ENCODE measurements at places on chromosomes 6 and 20.

DNA sequence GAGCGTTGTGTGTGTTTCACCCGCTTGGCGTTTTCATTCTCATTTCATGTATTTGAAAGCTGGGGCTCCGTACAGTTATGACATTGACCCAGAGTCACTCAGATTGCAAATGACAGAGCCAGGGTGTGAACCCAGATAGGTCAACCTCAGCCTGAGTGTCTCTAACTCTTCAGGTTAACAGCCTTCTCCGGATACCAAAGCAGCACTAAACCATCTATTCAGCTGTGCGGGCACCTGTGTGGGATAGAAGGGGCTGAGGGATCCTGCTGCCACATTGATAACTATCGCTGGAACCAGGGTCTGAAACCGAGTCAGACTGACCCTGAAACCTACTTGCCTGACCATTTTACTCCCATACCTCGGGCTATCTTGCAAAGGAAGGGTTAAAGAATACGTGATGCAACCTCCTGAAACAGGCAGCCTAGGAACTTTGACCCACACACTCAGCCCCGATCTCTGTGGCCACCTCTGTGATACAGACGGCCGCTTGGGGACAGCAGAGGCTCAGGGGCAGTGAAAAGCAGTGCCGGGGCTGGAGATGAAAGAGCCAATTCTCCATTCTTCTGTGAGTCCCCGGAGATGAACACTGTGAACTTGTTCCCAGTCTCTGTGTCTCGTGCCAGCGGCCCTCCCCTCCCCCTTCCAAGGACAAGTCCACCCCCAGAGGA, 233.5 kb upstream of the QKI start:
- no peak for DNase-seq

- no peak for DNase-seq
Measured at GRCh38 chr6:129239825-129240491, 357.0 kb downstream of the LAMA2 start.

DNA sequence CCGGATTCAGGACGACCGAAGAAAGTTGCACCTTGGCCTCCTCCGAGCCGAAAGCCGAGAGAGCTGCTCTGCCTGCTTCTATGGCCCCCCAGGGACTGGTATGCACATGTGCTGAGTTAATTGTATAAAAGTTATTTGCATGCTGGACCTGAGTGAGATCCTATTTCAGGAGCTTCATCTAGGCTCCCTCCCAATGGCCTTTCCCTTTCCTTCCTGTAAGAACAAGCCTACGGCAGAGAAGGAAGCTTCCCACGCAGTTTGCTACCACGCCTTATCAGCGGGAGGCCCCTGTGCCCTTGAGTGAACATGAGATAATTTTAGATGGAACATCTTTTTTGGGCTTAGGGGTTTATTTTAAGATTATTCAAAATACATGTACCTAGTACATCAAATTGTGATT, 65.9 kb downstream of the RIN2 start:
- DNase-seq, result no peak

DNA sequence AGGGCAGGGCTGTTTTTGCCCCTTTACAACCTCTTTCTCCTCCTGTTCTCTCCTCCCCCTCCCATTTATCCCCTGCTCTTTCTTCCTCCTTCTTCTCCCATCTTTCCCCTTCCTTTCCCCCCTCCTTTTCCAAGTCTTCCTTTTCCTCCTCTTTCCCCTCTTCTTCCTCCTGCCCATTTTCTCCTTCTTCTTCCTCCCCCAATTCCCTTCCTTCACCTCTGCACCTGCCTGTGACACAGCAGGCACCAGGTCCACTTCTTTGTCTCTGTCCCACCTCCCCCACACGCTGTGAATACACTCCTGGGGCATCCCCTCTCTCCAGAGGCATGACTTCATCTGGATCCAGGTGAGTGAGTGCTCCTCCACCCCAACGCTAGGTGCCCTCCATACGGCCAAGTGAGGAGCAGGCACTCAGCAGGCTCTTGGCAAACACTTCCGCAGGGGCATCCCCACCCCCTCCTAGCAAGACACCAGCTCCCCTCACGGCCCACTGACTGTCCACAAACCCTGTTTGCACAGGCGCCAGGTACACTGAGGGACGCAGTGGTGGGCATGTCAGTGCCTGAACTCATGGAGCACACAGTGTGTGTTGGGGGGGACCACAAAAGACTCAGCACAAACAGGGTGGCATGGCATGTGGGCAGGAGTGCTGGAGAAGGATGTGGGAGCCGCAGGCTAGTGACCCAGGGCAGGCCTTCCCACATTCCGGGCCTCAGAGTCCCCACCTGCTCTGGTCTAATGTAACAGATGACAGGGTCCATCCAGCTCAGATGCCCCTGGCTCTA, 10.7 kb upstream of the TLDC2 start:
- DNase-seq, result no peak

DNA sequence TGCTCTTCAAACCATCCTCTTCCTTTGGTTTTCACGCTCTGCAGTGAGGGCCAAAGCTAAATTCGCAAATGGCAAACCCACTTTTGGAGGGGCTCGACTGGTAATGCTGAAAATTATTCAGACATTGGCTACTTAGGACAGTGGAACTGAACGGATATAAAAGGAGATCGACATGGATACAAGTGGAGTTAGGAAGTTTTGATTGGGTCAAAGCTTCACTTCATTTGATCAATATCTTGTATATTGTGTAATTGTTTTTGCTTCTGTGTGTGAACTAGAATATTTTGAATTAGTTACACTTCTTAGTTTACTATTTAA, 1.2 kb downstream of the FAM8A1 start:
- DNase-seq, result no peak

GRCh38 chr6:28383235-28384142, 16.1 kb downstream of the ZSCAN12 start:
- no peak for DNase-seq

DNA sequence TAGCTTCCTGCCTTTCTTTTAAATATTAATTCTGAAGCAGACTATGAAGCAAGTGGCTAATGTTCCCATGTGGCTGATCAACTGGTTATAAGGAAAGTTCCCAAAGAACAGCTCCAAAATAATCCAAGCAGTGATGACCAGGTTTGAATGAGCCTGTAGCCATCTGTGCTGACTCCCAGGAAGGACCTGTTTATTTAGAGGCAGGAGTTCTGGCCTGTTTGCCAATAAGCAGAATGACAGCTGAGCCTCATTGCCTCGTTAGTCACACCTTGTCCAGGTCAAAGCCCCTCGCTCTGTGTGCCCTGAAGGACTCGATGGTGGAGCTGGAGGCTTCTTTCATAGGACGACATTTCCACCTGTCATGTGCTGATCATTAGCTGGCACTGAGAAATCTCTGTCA, 97.4 kb downstream of the TMEM170B start:
- no peak for DNase-seq

- no peak for DNase-seq
Measured at GRCh38 chr6:25202504-25202903, 76.7 kb upstream of the CARMIL1 start.

DNA sequence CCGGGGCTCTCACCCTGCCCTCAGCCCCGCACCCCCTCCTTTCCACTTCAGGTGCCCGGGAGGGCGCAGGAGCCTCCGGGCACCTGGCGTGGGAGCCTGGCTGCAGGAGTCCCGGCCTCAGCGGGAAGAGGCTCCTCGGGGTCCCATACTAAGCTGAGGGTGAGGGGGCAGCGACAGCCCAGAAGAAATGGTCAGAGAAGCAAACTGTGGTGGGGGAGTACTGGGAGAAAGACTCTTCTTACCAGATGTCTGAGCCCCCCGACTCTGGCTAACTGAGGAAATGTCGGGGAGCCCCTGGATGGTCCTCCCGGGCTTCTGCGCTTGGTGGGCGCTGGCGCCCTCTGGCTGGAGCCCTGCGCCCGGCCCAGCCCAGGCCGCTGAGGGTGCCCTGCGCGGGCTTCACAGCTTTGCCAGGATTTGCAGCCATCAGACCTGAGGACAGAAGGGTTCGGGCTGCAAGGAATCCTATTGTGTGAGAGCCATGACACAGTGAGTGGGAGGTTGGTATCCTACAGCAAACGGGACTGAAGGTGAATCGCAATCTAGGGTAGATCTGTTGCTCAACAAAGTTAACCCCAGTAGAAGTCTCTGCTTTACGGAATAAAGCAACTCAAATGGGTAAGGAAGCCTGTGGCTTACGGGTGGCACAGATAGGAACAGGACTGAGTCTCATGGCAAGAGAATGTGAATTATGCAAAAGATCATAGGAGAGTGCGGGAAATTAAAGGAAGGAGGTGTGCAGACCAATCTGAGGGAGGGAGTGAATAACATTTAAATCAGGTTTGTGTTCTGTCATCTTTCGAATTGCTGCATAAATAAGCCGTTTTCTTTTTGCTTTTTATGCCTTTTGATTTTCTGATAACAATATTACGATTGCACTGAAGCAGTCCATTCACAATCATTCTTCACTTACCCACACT, 639 bp upstream of the RCAN2 start:
- DNase-seq, result peak; percentile 1

GRCh38 chr6:44009425-44010321, 117.6 kb downstream of the MRPL14 start:
- DNase-seq, result no peak

GRCh38 chr6:131419702-131420101, 153.3 kb upstream of the ARG1 start:
- no peak for DNase-seq

DNA sequence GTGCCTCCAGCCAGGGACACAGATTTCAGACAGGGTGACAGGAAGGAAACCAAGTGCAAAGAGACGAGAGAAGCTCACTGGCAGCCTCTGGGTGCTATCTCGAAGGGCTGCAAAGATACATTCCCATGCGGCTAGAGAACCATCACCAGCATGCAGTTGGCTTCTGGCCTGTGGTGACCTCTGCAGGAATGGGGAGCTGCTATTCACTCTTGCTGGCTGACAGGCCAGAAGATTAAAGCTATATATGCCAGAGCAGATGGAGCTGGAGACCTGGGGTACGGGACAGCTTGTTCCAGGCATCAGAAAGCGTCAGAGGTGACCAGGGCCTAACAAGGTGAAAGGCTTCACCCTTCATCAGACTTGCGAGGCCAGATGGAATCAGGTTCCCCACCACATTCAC, 20.0 kb downstream of the MAP1LC3A start:
- DNase-seq, result no peak

DNA sequence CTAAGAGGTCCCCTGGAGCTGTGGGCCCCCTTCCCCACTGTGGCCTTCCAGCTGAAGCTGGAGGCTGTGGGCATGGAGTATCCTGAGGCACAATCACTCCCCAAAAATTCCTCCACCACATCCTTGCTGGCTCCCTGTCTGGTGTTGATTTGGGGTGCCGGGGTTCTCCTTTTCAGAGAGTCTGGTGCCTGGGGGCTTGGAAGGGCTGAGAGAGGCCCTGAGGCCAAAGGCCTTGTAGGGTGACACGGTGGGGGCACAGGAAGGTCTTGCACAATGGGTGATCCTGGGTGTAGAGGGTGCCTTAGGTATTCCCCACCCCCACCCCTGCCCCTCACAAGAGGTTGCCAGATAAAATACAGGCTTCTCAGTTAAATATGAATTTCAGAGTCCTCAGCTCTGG, 33.2 kb upstream of the VEGFA start:
- DNase-seq, result no peak

DNA sequence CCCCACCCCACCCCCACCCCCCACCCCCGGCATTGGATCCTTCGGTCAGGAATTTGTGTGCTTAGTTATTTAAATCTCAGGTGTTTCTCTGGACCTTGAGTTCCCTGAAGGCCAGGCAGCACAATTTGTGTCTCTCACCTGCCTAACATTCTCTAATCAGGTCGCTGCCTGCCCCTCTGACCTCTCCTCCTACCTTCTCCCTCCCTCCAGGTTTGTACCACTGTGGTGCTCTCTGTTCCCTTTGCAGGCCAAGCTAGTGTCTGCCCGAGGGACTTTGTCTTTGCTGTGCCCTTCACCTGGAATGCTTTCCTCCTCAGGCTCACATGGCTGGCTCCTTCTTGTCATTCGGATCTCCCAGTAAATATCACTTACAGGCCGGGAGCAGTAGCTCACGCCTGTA, 131.4 kb upstream of the SLC2A12 start:
- DNase-seq, result no peak

DNA sequence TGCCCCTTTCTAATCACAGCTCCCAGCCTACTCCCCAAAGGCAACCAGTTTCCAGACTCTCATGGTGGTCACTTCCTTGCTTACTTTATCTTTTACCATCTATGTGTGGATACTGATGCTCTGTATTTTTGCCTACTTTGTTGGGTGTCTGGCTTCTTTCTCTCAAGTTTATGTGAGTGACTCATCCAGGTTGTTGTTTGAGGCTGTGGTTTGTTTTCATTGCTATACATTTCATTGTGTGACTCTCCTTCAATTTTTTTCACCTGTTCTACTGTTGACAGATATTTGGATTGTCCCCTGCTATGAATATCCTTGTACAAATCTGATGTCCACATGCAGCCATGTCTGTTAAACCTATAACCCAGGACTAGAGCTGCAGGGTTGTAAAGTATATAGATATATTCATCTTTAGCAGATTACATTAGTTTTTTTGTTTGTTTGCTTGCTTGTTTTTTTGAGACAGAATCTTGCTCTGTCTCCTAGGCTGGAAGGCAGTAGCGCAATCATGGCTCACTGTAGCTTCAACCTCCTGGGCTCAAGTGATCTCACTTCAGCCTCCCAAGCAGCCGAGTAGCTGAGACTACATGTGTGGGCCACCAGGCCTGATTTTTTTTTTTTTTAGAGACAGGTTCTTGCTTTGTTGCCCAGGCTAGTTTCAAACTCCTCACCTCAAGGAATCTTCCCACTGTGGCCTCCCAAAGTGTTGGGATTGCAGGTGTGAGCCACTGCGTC, 72.9 kb upstream of the EEF1E1 start:
- no peak for DNase-seq

DNA sequence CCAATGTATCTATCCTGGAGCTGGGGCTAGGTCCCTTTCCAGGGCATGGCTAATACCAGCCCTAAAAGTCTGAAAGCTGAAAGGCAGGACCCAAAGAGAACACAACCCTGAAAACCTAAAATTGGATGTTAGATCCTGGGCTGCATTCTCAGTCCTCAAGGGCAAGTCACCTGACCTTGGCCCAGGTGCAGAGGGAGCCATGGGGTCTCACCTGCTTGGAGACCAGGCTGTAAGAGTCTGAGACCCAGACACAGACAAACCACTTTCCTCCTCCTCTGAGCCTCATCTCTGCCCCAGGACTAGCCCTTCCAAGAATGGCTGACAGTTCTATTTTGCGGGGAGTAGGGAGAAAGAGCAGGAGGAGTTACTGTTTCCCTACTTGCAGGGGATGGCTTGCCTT, 60.0 kb downstream of the EFCAB8 start:
- DNase-seq, result no peak

- no peak for DNase-seq
Measured at GRCh38 chr6:111727802-111728201, 122.1 kb upstream of the TRAF3IP2 start.
